Natural killer cell (primary cell): ENCODE measurements at places on chromosomes 7 and 10. TPM values are rescaled to one million over a fixed set of nuclear protein-coding genes. Genes with fewer than 3 reads are reported as not detected.
A peak's percentile ranks its signal among the peaks of the same experiment; 100 is the strongest.

LRRC17 gene
- total RNA-seq = not detected

SEM1 gene
- total RNA-seq = 17.4 TPM

INMT gene
- total RNA-seq = 0.56 TPM

ACTL6B gene
- total RNA-seq = not detected

SPDYE2 gene
- not detected for total RNA-seq

CFAP43 gene
- total RNA-seq = 0.16 TPM

GRCh38 chr7:7265081-7266075, 83.0 kb downstream of the C1GALT1 start:
- no peak for DNase-seq

DNA sequence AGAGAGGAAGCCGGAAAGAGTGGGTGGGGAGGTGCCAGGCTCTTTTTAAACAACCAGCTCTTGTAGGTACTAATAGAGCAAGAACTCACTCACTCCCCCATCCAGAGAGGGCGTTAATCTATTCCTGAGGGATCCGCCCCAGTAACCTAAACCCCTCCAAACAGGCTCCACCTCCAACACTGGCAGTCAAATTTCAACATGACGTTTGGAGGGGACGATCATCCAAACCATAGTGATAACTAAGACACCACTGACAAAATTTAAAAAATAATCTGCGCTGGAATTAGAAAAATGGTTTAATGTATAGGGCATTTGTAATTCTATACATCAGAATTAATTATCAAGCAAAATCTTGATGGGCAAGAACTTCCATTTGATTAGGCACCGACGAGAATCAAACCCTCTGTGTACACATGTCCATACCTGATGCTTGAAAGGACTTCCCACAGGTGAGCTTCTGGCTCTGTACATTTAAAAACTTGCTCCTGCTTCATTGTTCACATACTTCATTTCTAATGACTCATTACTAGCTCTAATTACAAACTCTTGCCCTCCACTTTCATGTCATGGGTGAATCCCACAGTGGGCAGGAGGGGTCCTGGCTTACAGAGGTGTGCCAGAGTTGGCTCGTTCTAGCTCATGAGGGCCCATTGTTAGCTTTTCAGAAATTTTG, 20.6 kb upstream of the KDM7A start:
- DNase-seq = no peak

GRCh38 chr7:86574006-86574405, 69.7 kb upstream of the GRM3 start:
- no peak for DNase-seq

DNA sequence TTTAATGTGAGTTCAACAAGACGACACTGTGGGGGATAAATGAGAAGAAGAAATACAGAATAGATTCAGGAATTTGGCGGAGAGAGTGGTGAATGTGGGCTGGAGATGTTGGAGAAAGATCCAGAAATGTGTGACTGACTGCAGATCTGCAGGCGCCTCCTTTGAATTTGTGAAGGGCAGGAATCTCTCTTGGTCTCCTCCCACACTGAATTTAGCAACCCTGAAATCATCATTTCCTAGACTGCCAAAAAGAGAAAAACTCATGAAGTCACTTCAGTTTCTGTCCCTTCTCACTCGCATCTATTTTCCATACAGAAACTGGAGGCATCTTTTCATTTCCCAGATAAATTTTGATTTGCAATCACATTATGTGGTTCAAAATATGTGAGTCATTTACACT, 128.7 kb downstream of the GNAI1 start:
- DNase-seq = no peak

DNA sequence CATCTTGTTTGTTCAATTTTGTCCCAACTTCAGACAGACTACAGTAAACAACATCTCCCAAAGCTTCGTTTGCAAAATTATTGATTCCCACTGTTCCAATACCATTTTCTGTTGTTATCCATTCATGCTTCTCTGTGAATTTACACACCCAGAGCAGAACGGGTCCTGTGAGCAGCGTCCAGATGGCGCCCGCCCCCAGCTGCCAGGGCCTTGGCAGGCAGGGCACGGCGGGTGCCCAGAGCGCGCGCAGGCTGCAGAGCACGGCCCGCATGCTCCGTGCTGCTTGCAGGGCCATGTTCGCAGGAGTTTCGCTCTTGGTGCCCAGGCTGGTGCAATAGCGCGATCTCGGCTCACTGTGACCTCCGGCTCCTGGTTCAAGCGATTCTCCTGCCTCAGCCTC, 32.5 kb upstream of the SEPTIN7 start:
- DNase-seq = no peak

DNA sequence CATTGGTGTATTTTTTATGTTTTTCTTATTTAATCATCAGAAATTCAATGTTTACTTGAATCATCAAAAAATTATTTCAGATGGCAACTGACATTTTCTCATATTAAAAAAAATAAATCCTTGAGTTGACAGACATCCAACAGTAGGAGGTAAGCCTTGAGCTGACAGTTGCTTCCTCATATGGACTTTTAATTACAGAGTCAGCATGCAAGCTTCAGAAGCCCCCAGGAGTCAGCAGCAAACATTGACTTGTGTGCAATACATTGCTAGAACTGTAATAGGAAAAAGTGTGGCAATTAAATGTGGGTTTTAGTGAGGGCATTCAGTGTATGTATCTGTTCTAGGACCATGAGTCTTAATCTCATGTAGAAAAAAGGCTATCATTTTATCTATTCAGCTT, 62.4 kb upstream of the TAS2R16 start:
- no peak for DNase-seq

DNA sequence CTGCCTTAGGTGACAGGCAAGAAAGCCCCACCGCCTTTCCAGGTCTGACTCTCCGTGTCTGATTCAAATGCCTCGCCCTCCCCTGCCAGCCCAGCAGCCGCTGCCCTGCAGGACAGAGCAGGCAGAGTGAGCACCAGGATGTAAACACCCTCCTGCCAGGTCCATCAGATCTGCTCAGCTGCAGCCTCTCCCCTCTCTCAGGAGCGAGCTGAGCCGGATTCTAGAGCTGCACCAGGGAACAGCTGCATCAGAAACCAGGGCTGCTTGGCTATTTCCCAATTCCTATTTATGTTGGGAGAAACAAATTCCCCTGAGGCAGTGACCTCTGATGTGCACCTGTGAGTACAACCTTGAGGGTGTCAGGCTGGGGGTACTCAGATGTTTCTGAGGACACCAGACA, 121.5 kb upstream of the ZMIZ1 start:
- DNase-seq = no peak

GRCh38 chr7:88665892-88666514, 93.5 kb upstream of the ZNF804B start:
- DNase-seq = no peak

DNA sequence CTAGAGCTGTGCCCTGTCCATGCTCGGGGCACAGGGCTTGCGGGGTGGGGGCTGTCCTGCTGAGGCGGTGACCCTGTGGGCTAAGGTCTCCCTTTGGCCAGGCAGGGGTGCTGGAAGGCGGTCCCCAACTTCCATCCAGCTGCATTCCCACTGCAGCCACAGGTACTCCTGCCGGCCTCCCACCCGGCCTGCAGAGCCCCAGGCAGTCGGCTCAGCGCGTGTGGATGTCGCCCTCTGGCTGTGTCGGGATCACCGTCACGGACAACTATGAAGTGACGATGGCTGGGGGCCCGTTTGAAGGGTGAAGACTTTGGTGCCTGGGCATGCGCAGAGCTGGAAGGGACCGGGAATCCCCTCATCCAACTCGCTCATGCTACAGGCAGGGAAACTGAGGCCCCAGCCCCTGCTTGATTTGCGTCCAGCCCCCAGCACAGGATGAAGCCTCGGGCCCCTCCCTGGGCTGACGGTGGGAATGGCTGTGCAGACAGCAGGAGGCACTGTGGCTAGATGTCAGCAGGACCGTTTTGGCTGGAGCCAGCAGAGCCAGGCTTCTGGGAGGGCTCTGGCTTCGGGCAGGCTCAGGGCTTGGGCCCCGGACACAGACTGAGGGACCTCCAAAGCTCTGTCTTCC, 2.3 kb upstream of the TMEM184A start:
- no peak for DNase-seq

DNA sequence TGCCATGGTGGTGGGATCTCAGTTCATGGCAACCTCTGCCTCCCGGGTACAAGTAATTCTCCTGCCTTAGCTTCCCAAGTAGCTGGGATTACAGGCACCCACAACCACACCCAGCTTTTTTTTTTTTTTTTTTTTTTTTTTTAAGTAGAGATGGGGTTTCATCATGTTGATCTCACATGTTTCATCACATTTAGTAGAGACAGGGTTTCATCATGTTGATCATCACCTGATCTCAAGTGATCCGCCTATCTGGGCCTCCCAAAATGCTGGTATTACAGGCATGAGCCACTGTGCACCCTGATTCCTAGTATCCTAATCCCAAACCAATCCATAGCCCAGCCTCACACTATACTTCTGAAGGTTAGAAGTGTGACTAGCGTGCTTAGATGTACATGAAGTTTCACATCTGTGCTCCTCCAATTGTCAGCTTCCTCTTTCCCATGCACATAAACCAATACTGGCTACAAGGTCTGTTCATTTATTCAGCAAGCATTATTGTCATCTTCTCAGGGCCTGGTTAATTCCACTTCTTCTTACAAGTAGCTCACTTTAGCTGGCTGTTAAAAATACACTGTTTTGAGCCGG, 6.8 kb upstream of the NAT16 start:
- no peak for DNase-seq

DNA sequence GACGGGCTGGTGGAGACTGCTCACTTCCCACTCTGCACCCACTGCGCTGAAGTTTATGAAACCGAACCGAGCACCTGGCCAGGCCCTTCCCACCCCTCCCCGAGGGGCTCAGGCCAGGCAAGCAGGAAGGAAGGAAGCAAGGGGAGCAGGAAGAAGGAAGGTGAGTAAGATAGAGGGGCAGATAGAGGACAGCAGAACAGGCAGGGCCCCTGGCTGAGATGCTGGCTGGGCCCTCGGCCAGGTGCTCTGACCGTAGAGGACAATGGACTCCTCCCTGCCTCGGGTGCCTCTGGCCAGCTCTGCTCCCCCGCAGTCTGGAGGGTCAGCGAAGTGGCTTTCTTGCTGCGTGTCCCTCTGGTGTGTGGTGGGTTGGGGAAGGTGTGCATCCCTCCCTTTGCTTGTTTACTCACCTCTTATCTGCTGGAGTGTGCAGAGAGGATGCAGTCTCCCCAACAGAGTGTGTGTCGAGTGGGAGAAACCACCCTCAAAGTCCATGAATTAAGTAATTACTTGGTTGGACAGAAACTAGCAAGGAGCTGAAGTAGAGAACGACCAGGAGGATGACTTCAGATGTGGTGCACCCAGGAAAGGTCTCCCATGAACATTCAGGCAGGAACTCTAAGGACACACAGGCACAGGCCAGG, 82.8 kb upstream of the PPP2R2D start:
- no peak for DNase-seq

DNA sequence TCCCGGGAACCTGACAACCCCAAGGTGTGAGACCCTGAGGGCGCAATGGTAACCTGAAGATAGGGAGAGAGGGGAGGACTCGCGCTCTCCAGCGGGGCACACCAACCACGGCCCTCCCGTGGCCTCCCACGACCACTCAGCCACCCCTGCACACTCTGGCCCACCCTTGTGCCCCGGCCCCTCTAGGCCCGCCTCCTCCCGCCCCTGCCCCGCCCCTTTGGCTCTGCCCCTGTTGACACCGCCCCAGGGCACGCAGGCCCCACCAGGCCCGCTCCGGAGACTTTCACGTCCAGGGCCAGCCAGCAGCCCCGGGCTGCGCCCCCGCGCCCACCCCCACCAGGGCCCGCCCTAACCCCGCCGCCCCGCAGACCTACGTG, 10.9 kb downstream of the ATG9B start:
- no peak for DNase-seq

DNA sequence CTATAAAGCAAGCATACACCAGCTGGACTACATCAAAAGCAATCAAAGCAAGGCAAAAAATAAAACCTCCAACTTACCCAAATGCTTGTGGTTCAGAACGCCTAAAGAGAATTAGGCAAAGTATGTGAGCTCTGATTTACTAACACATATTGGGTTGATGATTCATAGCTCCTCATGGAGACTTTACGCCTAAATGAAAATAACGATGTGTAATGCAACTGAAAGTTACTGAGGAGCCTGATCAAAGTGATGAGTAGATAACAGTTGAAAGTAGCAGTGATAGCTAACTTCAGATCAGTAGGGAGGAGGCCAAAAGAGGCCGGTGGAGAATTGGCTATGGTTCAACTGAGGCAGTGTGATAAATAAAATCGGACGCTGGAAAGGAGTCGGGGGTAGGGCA, 85.0 kb downstream of the MPP7 start:
- DNase-seq = peak; percentile 12

- peak; percentile 8 for DNase-seq
Observed at GRCh38 chr7:28195910-28196620, 15.5 kb upstream of the JAZF1 start.

- no peak for DNase-seq
Observed at GRCh38 chr10:124058346-124059003, 34.9 kb downstream of the CHST15 start.

- DNase-seq = no peak
Observed at GRCh38 chr7:55274156-55274555, 91.0 kb upstream of the LANCL2 start.

DNA sequence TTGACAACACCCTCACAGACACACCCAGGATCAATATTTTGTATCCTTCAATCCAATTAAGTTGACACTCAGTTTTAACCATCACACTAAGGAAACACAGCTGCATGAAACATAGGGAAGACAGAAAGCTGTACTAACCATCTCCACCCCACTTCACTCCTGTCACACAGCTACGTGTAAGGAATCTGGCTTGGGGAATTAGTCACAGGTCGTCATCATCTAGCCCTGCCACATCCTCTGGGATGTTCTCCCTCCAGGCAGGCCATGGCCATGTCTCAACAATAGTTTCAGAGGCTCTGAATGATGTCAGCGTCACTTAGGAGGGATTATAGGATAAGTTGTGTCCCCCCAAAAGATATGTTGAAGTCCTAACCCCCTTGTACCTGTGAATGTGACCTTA, 10.8 kb upstream of the SEMA3C start:
- DNase-seq = no peak

DNA sequence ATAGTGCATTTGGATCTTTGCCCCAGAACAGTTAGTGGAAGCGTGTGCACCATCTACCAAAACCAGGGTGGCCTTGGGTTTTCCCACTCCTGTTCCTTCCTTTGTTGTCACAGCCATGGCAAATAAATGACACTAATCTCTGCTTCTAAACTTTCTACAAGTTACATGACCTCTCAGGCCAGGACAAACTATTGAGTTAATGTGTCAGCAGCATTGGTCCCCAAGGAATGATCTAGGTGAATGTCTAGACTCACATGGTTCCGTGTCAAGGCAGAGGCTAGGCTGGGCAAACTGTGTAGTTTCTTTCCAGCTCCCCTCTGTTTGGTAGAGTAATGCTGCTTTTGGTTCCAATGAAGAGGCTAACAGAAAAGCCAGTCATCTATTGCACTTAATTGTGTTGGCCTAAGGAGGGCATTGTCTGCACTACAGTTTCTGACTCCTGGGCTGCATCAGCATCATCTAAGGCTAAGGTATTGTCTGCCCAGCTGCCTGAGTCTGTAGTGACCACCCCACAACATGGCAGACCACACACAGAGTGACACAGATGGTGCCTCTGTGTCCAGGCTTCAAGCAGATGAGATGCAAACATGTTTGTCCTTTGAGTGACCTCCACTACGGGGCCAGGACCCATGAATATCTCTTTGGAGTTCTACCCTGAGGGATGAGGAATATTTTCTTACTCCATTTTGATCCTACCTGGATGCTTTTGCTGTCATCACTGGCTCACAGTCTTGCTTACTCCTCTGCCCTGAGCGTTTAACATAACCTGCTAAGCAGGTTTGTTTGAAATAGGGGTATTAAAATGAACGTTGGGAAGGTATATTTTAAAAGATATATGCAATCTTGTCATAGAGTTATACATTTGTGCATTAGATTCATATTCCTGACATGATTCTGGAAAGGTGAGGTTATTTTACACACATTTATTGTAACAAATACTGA, 1.7 kb downstream of the CYP3A4 start:
- DNase-seq = no peak

GRCh38 chr10:120181154-120181553, 275.9 kb upstream of the PLPP4 start:
- no peak for DNase-seq
